ENCODE measurements at places on chromosomes 3 and 15.

- DNase-seq: no peak
These were observed 613.3 kb downstream of the TUSC7 start for GRCh38 chr3:117322866-117323265.

GRCh38 chr3:124846189-124846588, 41.0 kb downstream of the ITGB5 start:
- DNase-seq: no peak

GRCh38 chr3:157493627-157494550, 9.3 kb downstream of the VEPH1 start:
- peak; percentile 52 for DNase-seq

DNA sequence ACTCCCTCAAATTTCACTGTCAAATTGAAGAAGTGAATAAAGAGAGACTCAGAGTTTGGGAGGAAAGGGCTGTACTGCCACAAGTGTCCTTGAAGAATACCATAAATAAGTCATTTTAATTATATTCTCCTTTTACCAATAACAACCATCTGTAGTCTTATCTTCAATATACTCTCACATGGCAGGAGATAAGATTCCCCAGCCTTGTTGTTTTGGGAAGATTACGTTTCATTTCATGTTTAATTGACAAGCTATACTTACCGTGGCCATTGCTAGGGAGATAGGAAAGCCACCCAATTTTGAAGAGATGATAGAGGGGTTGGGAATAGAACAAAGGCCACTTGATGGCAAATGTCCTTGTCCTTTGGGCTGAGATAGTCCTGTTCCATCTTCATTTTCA, 2.3 kb downstream of the MINDY4B start:
- no peak for DNase-seq

- no peak for DNase-seq
These were observed 3.1 kb upstream of the POLR2M start for GRCh38 chr15:57703387-57703786.

DNA sequence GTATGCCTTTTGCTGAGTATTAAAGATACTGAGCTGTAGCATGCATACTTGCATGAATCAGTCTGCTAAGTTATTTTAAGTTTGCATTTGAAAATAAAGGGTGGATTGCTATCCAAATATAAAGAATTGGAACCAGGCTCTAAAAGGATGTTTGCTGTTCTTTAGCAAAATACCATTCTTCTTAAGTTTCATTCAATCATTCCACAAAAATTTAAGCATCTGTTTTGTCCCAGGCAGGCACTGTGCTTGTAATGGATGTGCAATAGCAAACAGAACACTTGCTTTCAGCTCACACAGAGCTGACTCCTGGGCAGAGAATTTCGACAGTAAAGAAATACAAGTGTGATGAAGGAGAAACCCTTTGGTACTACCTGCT, 151.1 kb downstream of the PGPEP1L start:
- no peak for DNase-seq

DNA sequence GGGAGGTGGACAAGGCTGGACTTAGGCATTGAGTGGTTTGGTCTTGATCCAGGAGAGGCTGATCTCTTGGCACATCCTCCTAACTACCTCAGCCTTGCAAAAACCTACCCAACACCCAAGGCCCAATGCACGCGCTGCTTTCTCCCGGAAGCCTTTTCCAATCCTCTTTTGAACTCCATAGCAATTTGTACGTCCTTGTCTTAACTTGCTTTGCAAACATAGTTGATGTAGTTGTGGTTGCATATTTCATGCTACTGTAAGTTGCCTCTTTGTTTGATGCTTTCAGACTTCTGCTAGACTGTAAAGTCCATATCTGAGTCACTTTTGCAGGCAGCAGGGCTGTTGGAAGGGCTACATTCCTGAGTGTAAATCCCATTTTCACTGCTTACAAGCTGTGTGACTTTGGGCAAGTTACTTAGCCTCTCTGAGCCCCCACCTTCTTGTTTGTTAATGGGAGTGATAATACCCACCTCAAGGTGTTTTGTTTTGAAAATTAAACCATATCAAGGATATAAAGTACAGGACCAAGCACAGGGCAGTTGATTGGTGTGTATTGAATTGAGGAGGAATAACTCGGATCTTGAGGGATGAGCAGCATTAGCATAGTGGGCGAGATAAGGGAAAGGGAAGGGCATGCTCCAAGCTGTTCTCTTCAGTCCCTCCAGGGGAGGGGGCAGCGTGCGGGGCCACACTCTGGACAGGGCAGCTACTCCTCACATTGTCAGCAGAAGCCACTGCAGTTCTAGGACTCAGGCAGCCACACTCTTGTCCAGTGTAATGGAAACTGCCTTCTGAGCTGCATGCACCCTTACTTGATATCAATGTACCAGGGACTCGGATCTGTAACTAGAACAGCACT, 28.8 kb downstream of the SIAH2 start:
- no peak for DNase-seq
